ENCODE measurements at places on chromosomes 7 and 10.

GRCh38 chr7:98056580-98056979 is 50.1 kb upstream of the LMTK2 start:
- no peak for DNase-seq

DNA sequence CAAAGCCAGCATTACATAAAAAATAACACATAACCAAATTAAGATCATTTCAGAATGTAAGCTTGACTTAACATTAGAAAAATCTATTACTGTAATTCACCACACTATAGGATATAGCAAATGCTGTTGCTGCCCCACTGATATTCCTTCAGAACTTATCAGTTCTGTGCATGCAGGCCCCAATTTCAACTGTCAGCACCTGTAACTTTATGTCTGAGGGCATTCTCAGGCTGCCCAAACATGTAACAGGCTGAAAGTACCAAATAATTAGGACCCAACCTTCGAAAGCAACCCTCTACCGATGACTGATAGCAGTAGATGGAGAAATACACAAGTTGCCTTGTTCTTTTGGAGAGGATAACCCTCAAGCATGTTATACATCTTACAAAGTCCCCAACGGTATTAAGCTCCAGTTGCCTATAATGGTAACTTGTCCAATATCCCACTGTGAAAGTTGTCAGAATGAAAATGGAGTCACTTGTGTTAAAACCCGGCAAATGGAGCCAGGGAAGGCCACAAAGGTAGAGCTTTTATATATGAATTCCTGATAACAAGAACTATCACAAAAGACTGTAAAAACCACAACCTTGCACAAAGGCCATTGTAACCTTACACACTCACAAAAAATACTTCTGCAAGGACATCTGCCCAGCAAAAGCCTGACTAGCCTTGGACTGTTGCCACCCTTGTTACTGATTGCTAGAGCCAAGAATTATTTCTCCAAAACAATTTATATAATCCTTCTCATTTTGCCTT is 66.9 kb upstream of the ZNF746 start:
- no peak for DNase-seq

DNA sequence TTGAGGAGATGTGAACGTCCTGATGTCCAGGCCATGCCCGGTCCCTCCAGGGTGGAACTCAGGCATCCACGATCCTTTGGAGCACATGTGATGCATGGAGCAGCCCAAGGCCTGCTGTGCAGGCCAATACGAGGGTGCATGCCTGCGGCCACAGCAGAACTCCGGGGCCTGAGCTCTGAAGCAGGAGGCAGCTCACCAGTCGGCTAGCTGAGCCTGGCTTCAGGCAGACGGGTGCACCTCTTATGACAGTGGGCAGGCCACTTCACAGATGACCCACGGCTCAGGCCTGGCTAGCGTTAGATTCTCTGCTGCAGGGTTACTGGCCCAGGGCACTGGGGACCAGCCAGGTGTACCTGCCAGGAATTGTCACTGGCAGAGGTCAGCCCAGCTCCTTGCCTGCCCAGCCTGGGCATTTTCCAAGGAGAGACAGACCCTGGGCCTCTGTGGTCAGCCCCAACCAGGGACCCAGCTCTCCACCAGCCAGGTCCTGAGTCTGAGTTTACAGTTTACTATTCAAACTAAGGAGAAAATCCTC is 29.6 kb upstream of the INPP5A start:
- DNase-seq = no peak

DNA sequence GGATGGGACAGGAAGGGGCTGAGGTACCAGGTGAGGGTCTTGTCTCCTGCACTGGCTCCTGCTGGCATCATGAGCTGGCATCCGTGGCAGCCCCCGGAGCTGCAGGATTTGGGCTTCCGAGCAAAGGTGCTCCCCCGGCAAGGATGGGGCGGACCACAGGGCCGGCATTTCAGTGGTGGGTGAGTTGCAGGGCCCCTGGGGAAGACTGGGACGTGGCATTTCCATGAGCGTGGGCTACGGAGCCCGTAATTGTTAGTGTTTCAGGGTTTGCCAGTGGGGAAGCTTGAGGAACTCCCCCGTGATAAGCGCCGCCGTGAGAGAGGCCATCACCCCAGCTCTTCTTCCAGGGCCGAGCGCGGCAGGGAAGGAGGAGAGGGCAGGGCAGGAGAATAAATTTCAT is 235.6 kb downstream of the MGMT start:
- no peak for DNase-seq

DNA sequence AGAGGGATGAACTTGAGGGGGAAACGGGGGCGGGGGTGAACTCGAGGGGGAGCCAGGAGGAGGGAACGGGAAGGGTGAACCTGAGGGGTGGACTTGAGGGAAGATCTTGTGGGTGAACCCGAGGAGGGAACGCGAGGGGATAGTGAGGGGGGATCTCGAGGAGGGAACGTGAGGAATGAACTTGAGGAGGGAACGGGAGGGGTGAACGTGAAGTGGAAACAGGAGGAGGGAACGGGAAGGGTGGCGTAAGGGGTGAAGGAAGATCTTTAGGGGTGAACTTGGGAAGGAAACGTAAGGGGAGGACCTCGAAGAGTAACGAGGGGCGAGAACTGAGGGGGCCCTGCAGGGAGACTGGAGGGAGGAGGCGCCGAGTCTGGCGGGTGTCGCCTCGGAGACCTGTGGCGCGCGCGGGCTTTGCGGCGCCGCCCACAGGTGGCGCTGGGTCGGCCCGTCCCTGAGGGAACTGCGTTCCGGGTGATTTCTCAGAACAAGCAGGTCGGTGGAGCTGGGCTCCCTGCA is 651 bp downstream of the MYO3A start:
- DNase-seq = no peak

DNA sequence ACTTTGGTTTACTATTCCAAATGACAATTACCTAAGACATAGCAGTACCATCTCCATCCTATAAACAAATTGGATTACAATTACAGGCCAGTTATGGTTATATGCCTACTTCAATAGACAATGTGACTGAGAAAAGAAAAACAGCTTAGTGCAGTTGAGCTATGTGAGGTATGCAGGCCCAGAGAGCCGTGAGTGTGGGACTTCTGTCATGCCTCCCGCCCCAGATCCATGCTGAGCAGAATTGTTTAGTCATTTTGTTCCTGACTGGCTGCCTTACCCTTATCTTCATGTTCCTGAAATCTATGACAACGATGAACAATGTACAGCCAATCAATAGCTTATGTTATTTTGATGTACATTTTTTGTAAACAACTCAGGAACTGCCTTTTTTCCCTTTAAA is 21.7 kb downstream of the LARP4B start:
- no peak for DNase-seq

DNA sequence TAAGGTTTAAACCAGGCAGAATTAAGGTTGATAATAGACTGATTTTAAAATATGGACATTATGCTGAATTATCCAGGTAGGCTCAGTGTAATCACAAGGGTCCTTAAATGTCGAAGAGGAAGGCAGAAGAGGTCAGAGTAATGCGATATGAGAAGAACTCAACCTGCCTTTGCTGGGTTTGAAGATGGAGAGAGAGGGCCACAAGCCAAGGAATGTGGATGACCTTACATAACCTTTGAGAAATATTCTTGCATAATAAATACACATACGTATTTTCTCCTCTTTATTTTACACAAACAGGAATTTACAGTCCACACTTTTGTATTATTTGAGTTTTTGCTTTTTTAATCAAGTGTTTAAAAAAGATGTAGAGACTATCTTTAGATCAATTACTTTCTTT is 88.5 kb downstream of the ST7 start:
- no peak for DNase-seq

GRCh38 chr7:34131371-34131770 is 226.0 kb downstream of the BMPER start:
- no peak for DNase-seq

- DNase-seq = no peak
Measured at GRCh38 chr7:137994216-137994615, 7.7 kb downstream of the CREB3L2 start.

GRCh38 chr7:75967487-75967997 is 26.9 kb downstream of the TMEM120A start:
- no peak for DNase-seq

DNA sequence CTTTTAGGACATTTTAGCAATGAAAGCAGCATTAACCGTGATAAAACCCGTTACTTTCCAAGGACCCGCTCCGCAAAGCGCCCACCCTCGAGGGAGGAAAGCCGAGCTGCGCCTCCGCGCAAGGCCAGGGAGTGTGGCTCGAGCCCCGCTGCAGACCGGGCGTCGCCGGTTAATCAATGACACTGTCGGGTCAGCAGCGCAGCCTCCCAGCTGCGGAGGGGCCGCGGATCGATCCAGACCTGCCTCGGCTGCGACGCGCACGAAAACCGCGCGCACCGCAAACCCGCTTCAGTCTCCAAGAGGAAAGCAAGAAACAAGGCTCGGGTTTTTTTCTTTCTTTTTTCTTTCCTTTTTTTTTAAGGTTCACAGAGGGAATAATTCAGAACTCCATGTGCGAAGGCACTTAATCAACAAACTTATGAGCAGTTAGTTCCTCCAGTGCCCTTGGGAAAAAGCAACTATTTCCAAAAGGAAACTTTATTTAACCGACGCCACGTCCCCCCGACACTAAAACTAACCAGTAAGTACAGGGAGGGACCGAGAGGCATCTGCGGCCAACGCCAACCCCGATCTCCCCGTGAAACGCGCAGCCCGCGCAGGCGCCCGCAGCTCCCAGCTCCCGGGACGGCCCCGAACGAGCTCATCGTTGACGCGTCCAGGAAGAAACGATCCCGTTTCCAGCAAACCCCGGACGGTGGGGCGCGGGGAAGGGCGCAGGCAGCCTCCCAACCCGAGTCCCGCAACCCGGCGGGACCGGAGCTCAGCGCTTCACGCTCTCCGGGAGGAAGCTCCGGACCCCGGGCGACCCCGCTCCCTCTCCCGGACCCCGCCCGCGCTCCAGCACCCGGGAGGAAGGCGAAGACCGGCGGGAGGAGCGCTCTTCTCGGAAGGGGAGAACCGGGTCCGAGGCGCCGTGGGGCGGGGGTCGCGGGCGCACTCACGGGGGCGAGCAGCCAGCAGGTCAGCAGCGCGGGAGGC is 598 bp downstream of the VIPR2 start:
- DNase-seq = no peak

- no peak for DNase-seq
Measured at GRCh38 chr7:55484241-55484640, 88.1 kb downstream of the VOPP1 start.

DNA sequence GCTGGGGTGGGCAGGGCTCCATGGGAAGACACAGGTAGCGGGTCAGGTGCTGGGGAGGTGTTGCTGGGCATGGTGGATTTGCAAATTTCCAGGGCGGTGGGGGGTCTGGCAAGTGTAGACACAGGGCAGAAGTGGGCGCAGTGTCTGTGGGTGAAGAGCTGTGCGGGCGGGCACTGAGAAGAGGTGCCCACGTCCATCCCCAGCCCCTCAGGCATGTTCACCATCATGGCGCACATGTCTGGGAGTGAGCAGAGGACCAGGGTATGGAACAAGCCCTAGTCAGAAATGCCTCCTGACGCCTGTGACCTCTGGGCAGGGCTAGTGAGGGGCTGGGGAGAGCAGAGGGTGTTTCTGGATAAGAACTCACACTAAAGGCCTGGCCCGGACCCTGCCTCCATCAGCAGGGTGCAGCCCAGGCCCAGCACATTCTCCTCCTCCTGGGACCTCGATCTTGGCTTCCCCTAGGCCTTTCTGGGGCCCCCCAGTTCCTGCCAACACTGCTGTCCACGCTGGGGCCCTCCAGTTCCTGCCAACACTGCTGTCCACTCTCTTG is 612.9 kb downstream of the PTPRN2 start:
- DNase-seq = no peak

DNA sequence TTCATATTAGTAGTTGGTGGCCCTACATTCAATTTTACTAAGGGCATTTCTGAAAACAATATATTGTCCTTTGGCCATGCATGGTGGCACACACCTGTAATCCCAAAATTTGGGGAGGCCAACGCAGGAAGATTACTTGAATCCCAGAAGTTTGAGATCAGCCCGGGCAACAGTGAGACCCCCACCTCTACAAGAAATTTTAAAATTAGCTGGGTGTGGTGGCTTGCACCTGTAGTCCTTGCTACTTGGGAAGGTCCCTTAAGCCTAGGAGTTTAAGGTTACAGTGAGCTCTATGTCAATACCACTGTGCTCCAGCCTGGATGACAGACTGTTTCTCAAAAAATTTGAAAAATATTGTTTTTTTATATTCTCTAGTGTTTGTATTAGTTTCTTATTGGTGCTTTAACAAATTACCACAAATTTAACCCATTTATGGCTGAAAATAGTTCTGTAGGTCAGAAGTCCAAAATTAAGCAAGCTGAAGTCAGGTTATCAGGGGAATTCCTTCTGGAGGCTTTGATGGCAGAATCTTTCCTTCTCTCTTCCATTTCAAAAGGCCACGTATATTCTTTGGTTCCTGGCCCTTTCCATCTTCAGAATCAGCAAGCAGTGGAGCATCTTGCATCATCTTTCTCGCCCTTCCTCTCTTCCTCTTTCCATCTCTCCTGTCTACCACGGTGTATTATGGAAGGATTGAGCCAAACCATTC is 12.4 kb downstream of the CBX3 start:
- DNase-seq = no peak

DNA sequence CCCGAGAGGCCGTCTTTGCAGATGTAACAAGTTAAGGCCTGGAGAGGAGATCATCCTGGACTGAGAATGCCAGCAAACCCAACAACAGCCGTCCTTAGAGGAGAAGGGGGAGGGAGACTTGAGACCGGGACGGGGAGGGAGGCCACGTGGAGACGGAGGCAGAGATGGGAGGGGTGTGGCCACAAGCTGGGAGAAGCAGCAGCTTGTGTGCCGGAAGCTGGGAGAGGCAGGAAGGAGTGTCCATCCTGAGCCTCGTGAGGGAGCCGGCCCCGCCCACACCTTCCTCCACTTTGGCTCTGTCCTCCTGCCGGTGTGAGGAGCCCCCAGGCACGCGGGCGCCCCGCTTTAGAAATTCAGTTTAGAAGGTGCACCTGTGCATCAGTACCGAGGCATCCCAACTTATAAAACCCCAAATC is 95.7 kb downstream of the DNAJB6 start:
- peak; percentile 52 for DNase-seq

DNA sequence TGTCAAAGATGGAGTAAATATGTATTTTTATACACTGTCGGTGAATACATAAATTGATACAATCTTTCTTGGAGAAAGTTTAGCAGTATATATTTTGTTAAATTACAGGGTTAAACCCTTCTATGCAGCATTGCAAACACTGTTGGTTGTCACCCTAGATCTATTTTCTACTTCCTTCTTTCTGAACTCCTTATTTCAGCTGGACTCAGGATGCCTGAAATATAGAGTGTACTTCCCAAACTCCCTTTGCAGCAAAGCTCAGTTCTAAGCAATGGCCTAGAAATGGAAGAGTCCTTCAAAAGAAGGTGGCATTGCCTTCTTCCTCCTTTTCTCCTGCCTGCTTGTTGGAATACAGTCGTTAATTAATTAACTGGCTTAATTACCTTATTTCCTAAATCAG is 20.6 kb downstream of the CUBN start:
- DNase-seq = no peak

DNA sequence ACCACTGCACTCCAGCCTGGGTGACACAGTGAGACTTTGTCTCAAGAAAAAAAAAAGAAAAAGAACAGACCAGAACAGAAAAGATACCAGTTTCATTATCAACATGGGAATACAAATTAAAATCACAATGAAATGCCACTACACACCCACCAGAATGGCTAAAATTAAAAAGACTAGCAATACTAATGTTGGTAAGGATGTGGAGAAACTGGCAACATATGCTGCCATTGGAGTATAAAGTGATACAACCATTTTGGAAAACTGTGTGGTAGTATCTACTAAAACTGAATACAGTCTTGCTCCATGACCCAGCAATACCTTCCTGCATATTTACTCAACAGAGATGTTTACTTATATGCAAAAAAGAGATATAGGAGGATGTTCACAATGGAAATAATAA is 2.9 kb upstream of the RRP12 start:
- no peak for DNase-seq

Measured in CMK (cell line).